ENCODE measurements at places on chromosomes 11 and 22.

DNA sequence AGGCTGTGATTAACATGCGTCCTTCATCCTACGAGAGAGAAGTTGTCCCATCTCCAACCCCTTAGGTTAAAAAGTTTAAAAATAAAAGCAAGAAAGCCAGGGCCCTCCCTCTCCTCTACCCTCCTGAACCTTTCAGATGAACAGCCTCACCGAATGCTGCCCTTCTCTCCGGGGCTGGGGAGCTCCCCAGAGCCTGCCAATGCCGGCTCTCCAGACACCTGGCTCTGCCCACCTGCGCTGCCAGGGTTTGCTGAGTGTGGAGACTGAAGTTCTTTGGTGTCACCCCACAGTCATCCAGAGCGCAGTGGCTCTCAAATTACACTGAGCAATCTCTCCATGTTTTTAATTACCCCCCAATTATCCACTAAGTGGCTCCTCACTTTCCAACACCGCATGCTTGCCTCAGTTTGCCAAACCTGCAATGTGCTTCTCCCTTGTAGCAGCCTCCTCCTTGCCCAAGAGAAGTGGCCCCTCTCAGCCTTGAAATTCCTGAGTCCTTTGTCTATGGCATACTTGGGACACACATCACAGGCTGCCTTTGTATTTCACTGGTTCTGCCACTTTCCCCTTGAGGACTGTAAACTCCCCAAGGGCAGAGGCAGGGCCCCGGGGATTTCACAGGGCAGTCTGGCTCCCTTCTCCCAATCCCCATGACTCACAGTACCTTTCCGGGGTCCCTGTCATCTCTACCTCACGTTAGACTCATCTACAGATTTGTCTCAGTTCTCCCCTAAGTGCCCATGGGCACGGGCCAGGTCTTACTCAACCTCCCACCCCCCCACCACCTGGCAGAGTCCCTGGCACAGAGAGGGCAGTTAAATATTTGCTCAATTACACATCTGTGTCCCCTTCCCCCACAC, 2.0 kb downstream of the MYH9 start:
- peak; percentile 80 for DNase-seq

DNA sequence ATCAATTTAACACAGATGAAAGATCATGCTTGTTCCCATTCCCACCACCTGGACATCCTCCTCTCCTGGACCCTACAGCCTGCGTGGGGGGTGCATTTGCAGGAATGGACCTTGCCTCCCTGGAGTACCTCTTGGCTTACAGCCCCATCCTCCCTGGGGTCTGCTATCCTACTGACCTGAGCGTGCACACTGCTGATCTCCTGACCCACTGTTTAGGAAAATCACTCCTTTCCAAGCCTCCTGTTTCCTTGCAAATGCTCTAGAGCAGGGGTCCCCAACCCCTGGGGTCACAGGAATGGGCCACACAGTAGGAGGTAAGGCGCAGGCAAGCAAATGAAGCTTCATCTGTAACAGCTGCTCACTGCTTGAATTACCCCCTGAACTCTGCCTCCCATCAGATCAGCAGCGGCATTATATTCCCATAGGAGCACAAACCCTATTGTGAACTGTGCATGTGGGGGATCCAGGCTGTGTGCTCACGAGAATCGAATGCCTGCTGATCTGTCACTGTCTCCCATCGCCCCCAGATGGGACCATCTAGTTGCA, 88.2 kb upstream of the SEPTIN5 start:
- DNase-seq: no peak

DNA sequence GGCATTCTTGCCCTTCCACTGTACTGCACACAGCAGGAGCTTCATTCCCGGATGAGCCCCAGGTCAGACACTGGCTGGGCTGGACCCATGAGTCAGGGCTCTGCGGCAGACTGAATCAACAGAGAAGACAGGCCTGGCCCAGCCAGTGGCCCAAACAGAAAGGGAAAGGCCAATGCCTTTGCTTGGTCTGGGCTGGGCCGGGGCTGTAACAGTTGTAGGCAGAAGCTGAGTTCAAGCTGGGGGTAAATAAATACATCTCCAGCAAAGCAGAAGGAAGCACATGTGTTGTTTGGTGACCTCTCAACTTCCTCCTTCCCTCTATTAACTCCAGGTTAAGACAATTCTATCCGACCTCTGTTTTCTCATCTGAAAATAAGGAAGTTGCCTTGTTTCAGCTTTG, 1.8 kb upstream of the SMIM35 start:
- DNase-seq: peak; percentile 21

DNA sequence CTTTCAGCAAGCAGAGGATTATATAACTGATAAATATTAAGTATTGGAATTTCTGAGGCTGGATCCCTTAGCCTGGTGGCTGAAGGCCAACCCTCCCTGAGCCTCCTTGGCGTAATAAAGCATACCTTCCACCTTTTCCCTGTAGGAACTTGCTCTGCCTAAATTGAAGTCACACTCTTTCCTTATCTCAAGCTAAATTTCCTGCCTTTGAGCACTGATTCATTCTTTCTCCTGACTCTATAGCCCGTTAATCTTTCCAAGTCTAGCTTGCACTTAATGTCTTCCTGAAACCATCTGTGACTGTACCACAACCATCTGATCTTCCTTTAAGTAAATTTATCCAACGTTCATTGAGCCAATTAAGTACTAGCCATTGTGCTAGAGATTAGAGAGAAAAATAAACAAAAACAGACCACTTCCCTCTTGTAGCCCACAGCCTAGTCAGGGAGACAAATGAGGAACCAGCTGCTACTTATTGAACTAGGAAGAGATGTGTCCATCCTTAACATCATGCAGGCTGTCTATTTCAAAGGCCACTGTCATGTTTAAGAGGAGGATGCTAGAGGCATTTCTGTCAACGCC, 62.9 kb downstream of the GRK3 start:
- peak; percentile 14 for DNase-seq

- DNase-seq: no peak
These were observed 16.9 kb downstream of the LMO2 start for GRCh38 chr11:33874910-33875490.
